ENCODE measurements at places on chromosomes 1 and 21.

DNA sequence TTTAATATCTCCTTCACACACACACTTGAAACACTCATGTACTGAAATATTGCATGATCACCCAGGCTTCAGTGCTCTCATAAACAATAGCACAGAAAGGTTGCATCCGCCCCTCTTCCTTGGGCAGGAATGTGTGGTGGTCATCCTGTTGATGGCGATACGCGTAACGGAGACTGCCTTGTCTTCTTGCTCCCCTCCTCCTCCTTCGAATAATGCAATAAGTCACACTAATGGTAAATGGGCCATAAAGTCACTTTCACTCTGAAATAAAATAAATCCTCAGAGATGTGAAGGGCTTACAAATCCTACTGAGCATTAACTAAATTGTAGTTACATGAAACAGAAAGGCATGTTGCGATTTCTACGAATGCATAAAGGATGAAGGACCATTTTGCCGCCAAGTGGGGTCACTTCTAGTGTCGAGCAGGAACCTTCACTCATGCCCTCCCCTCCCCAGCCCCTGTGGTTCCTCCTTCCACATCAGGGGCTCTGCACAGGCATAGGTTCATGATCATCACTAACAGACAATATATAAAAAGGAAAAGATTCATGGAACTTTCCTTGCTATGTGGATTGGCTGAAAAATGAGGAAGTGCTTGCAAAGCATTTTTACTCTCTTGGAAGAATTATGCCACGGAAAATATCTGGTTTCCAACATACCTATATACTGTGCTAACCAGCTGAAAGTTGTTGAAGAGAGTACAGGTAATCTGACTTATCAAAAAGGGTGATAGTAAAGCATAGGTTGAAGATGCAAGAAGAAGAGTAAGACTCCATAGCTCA lies 1.2 kb upstream of the PGBD5 start:
- no peak for DNase-seq

DNA sequence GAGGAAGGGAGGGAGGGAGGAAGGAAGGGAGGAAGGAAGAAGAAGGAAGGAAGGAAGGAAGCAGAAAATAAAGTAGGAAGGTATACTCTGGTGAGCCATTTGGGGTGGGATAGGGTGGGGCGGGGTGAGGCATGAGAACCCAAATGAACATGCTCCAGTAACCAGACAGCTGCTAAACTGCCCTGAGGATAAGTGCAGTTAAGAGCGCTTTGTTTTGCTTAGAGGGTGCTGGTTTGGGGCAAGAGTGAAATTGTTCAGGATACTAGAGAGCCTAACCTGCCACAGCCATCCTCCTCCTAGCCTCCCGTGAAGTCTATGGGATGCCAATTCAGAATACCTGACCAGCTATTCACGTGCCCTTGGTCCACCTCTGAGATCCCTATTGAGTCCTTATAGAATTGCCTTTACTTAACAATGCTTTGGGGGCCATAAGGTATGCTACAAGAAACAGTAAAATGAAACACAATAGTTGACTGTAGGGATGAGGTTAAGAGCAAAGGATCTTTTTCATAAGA lies 59.0 kb upstream of the ATF3 start:
- no peak for DNase-seq

DNA sequence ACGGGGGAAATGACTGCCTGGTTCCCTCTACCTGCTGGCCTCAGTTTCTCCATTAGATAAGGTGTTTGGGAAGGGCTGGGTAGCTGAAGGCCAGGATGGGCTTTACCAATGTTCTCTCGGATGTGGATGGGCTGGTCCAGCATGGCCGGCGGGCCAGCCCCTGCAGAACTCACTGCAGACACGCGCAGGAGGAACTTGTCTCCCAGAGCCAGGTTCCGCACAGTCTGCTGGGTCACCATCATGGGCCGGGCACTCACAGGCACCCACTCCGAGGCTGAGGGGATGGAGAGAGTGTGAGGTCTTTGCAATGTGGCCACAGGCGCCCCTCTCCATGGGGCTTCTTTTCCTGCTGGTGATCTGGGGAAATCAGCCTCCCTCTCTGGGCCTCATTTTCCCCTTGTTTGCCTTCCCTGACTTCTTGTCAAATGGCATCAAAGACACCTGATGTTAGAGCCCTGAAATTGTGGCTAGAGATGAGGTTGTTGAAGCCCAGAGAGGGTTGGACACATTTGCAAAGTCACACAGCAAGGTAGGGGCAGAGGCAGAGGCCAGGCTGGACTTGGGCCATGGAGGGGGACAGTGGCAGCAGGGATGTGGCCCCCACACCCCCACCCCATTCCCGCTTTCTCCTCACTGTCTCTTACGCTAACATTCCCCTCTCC lies 1.2 kb downstream of the MYBPH start:
- no peak for DNase-seq

GRCh38 chr1:176330782-176331181 lies 123.7 kb upstream of the COP1 start:
- DNase-seq: no peak

DNA sequence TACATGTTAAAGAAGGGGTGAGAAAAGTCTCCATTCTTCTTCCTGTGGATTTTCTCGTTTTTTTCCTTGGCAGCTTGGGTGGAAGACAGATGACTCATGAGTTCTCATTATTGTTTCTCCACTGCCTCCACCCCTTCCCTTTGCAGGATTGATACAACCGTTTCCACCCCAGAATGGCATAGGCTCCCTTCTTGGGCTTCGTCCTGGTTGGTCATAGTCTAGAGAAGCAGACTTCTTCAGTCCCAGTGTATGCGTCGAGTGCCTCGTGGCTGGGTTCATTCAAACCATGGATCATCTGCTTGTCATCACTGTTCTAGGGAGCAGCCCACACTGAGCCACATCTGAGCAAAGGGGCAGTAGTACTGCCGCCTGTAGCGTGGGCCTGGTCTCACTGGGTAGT lies 13.7 kb downstream of the PTGFRN start:
- no peak for DNase-seq
